ENCODE measurements at places on chromosomes 2 and 18. TPM values are rescaled to one million over a fixed set of nuclear protein-coding genes. Genes with fewer than 3 reads are reported as not detected.

DNA sequence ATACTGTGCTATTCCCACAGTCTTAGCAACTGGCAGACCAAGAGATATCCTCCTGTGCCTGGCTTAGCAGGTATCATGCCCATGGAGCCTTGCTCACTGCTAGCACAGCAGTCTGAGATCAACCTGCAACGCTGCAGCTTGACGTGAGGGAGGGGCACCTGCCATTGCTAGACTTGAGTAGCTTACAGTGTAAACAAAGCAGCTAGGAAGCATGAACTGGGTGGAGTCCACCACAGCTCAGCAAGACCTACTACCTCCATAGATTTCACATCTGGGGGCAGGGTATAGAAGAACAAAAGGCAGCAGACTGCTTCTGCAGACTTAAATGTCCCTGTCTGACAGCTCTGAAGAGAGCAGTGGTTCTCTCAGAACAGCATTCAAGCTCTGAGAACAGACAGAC lies 74.8 kb downstream of the AKAIN1 start:
- no peak overlapping the region for H3K27ac ChIP-seq
- no peaks in the 10 kb centered on the region for H3K4me1 ChIP-seq
- no peak for DNase-seq

DNA sequence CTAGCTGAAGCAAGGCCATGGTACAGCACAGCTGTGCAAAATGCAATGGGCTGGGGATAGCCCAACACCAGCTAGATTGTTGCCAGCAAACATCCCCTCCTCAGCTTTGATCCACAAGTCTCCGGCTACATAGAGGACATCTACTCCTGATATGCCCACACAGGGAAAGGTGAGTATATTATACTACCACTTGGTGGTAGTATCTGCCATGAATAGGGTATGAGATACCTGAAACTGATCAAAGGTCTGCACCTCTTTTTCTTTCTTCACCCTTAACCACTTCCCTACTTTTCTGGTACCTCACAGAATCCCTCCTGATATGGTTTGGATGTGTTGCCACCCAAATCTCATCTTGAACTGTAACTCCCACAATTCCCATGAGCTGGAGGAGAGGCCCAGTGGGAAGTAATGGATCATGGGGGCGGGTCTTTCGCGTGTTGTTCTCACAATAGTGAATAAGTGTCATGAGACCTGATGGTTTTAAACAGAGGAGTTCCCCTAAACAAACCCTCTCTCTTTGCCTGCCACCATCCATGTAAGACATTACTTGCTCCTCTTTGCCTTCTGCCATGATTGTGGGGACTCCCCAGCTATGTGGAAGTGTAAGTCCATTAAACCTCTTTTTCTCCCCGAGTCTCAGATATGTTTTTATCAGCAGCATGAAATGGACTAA lies 279.6 kb downstream of the TXNL1 start:
- H3K4me3 ChIP-seq: no peak overlapping the region
- H3K4me1 ChIP-seq: no peaks in the 10 kb centered on the region
- DNase-seq: no peak
- no peaks in the 10 kb centered on the region for H3K27me3 ChIP-seq
- no peaks in the 10 kb centered on the region for H3K36me3 ChIP-seq

GRCh38 chr2:148936857-148937450 lies 61.9 kb downstream of the KIF5C start:
- H3K36me3 ChIP-seq: no peaks in the 10 kb centered on the region
- peak; percentile 1 for DNase-seq
- H3K4me1 ChIP-seq: no peaks in the 10 kb centered on the region

GRCh38 chr2:70089983-70090525 lies 2.8 kb downstream of the PCBP1 start:
- H3K27me3 ChIP-seq: no peaks in the 10 kb centered on the region
- no peak for DNase-seq
- peak overlapping the region; percentile 59 for H3K4me3 ChIP-seq
- H3K27ac ChIP-seq: peak overlapping the region; percentile 73
- H3K4me1 ChIP-seq: no peaks in the 10 kb centered on the region

DNA sequence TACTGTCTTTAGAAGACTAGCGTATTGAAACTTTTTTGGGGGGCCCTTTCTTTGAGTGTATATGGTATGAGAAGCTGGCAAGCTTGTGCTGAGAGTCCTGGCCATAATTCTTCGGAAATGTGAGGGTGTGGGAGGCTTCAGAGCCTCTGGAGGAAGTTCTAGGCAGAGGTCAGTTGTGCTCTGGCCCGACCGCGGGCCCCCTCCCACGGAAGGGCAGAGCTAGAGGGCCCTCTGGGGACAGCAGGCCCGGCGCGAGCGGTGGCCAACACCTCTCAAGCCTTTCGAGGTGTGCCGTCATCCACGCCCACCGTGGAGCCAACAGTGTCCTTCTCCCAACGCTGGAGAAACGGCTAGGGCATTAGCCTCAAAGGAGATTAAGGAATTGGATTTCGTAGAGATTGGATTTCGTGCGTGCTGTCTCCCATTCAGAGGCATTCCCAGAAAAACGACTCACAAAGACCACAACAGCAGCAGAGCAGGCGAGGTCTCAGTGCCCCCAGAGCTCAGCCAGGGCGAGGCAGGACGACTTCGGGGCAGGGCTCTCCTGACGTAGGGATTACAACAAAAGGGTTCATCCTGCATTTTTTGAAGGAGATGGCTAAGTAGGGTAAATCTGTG lies 2.2 kb upstream of the MTCL1 start:
- peaks cover 4% of the 10 kb centered on the region for H3K4me1 ChIP-seq
- no peak overlapping the region for H3K27ac ChIP-seq
- no peak overlapping the region for H3K4me3 ChIP-seq
- DNase-seq: no peak
- H3K36me3 ChIP-seq: no peaks in the 10 kb centered on the region

Gene THSD7B
- polyA plus RNA-seq: 0.07 TPM

Gene RPRM
- 0.13 TPM for polyA plus RNA-seq

Gene SEMA4F
- 1.0 TPM for polyA plus RNA-seq

- no peak for DNase-seq
- H3K4me1 ChIP-seq: no peaks in the 10 kb centered on the region
Measured at GRCh38 chr18:36901277-36901701, 72.4 kb downstream of the KIAA1328 start.

Gene TUBB8B
- not detected for polyA plus RNA-seq

DNA sequence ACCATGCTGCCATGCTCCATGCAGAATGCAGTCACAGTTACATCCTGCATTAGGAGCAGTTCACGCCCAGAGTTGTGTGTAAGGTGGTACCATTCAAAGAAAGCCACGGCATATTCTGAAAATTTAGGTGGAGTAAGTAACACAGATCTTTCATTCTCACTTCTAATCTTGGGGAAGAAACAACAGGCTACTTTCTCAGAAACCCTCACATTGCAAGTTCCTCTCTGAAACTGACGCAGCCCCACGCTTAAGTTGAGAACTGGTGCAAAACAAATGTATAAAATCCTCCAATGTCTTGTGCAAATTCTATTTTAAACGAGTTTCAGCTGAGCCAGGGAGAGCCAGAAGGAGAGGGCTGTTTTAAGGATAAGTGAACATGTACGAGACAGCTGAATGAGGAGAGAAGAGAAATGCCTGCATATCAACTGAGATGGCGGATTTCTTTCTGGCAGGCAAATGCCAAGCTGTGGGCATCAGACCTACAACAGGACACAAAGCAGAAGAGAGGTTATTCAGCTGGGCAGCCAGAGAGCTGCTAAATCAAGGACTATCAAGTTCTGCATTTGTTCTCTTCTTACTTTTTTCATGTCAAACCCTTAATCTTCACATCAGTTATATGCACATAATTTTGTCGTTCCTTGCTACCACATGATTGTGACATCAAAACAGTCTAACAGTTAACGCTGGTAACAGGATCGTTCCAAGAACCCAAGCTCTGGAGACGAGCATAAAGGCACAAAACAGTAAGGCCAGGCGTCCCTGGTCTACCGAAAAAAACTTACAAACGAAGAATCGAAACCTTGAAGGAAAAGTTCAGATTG lies 6.4 kb downstream of the ARL4C start:
- H3K27ac ChIP-seq: peak overlapping the region; percentile 37
- no peak for DNase-seq
- no peak overlapping the region for H3K4me3 ChIP-seq
- H3K27me3 ChIP-seq: no peaks in the 10 kb centered on the region

GRCh38 chr18:50341443-50341842 lies 33.4 kb upstream of the SKA1 start:
- no peak overlapping the region for H3K4me3 ChIP-seq
- no peaks in the 10 kb centered on the region for H3K27me3 ChIP-seq
- no peak for DNase-seq
- no peak overlapping the region for H3K27ac ChIP-seq
- no peaks in the 10 kb centered on the region for H3K4me1 ChIP-seq

DNA sequence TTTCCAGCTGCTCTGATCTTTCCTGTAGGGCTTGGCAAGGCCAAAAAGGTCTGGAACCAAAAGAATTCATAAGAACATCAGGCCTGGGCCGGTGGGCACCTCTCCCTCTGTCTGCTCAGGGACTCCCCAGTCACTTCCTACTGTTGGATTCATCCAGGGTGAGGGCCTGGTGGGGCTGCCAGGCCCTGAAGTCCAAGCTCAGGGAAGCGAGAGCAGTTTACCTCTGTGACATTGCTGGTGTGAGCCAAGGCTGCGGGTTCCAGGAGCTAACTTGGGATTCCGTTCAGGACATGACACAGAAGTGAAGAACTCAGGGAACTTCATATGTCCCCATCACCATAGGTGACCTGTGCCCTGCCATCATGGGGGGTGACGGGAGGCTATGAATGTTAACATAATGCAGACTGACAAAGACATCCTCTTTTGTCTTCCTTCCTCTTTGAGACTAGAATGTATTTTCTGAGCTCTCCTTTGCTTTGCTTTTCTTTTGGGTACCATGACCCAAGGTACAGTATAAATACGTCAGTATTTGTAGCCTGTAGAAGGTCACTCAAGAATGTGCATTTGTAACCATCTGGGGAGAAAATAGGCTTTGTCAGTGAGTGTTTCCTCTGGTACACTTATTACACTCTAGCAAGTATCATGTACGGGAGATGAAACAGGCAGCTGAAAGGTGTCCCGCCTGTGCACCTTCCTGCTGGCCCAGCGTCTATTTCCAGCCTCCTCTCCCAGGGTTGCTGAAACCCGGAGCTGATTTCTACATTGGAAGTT lies 130.5 kb upstream of the SLC1A4 start:
- H3K27ac ChIP-seq: peak overlapping the region; percentile 89
- H3K4me3 ChIP-seq: no peak overlapping the region
- no peaks in the 10 kb centered on the region for H3K27me3 ChIP-seq

DNA sequence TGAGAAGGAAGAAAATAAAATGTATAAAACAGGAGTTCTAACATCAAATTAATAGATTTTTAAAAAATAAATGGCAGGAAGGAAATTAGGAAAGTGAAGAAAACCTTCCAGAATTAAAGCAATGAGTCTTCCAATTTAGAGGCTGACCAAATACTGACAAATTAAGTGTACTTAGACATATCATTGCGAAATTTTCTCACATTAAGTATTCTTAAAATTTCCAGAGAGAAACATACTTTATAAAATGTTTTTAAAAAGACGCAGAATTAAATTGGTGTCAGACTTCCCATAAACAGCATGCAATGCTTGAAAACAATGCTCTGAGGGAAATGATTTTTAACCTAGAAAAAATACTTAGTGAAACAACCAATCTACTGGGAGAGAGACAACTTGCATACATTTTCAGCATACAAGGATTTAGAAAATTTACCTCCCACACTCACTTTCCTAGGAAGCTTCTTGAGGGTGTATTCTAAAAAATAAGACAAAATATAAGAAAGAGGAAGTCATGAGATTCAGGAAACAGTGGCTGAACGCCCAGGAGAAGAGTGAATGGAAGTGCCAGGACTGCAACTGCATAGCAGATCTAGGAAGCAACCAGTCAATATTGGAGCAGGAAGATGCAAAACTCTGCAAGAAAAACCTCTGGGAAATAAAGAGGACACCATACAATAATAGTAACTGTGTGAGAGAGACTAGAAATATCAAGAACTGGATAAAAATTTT lies 339.9 kb downstream of the ADCYAP1 start:
- no peaks in the 10 kb centered on the region for H3K4me1 ChIP-seq
- no peaks in the 10 kb centered on the region for H3K36me3 ChIP-seq
- H3K27me3 ChIP-seq: no peaks in the 10 kb centered on the region
- H3K27ac ChIP-seq: no peak overlapping the region

DNA sequence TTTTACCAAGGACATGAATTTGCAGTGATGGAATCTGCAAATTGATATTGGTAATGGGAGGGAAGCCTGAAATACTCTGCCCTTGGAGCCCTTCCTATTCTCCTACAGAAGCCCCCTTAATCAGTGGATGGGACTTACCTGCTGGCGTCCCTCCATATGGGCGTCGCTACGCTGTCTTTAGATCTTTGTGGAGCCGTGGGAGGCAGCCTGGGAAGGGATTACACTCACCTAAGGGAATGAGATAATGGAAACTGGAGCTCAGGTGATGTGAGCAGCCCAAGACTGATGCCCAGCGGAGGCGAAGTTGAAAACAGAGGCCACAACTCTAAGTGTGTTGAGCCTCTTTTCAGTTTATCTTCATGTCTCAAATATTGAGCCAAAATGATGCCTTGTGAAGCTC lies 306.6 kb downstream of the MYCN start:
- no peaks in the 10 kb centered on the region for H3K36me3 ChIP-seq
- no peak for DNase-seq
- peaks cover 5% of the 10 kb centered on the region for H3K27me3 ChIP-seq
- no peak overlapping the region for H3K27ac ChIP-seq
- H3K4me1 ChIP-seq: no peaks in the 10 kb centered on the region
- no peak overlapping the region for H3K4me3 ChIP-seq

GRCh38 chr18:48164116-48164515 lies 233.7 kb upstream of the SMAD2 start:
- peak; percentile 15 for DNase-seq
- H3K36me3 ChIP-seq: no peaks in the 10 kb centered on the region
- H3K27me3 ChIP-seq: no peaks in the 10 kb centered on the region
- H3K27ac ChIP-seq: no peak overlapping the region
